ENCODE measurements at places on chromosomes 3 and 15. TPM values are rescaled to one million over a fixed set of nuclear protein-coding genes. Genes with fewer than 3 reads are reported as not detected.

The GPR160 gene
- 0.28 TPM for total RNA-seq

The HYAL1 gene
- total RNA-seq = 0.36 TPM

The EXD1 gene
- not detected for total RNA-seq

The DUOX2 gene
- not detected for total RNA-seq

The SPSB4 gene
- not detected for total RNA-seq

The RPL22L1 gene
- total RNA-seq = 77.8 TPM

The SPRED1 gene
- total RNA-seq = 38.3 TPM

The SH2D7 gene
- total RNA-seq = not detected

The HMG20A gene
- 25.3 TPM for total RNA-seq

The TNFAIP8L3 gene
- 0.83 TPM for total RNA-seq

The TMEM108 gene
- 0.18 TPM for total RNA-seq

The UCN2 gene
- total RNA-seq = 0.54 TPM

The CCDC33 gene
- not detected for total RNA-seq

The SLC9C1 gene
- total RNA-seq = not detected

The VIPR1 gene
- not detected for total RNA-seq

All from IMR-90 (cell line).